ENCODE measurements at places on chromosomes 4 and X.

DNA sequence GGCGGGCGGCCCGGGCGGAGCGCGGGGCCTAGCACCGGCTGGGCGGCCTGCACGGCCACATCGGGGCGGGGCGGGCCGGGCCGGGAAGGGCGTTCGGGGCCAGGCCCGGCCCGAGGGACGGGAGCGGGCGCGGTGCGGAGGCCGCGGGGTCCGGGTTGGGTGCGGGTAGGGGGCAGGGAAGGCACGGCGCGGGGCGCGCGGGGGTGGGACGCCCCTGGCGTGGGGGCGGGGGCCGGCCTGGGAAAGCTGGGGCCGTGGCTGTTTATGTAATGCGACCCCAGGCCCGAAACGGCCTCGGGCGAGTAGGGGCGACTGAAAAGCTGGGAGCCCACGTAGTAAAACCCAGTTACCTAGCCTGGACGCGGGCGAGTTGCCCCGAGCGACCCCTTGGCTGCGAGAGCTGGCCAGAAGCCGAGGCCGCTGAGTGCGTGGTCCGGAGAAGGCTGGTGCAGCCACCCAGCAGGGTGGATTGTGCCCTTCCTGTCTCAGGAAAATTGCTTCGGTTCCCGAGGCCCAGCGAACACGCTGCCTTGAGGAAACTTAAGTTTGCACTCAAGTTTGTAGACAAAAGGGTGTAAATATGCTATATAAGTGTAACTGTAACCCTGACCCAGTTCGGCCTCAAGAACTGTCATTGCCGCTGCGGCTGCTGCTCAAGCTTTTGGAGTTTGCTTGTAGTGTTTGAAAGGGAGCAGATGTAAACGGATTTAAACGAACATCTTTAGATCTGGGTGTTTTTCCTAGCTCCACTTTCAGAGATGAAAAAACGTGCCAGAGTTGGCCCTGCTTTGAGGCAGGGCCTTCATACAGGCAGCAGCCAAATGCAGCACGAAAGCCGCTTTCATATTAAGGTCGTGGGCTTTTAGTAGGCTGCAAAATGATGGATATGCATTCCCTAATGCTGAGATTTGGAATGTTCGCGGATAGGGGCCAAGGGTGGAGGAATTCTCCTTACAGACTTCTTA lies 674 bp downstream of the SEC24B start:
- DNase-seq = peak; percentile 44

- no peak for DNase-seq
Measured at GRCh38 chr4:120801137-120801758, 121.3 kb downstream of the PRDM5 start.

DNA sequence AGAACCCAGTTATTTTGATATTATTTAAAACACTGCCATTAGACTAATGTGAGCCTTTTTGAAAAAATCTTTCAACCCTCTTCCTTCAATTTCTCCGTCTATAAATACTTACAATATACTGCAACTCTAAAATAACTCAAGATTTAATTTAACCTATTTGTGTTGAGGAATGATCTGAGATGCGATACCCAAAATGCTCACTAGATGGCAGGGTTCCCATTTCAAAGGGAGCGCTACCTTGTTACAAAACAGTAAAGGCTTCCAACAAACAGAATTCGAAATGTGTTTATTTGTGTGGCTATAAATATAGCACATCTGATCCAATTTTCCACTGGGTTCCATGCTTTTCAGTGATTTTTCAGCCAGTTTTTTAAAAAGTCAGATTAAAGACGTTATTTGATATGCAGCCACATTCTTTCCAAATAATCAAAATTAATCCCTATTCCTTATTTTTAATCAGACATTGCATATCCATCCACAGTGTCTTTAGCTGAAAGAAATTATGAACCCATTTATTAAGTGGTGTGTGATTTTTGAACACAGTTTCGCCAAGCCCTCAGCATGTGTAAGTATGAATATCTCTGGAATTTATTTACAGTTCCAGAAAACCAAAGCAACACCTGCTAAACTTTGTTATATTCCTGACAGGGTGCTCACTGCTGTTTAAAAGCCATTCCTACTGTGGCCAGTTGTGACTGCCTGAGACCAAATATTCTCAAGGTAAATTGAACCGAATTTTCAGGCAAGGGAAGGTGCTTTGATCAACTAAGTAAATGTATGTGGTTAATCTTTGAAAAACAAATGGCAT lies 668.0 kb upstream of the LCORL start:
- no peak for DNase-seq

- no peak for DNase-seq
Measured at GRCh38 chrX:144334577-144334976, 450.7 kb downstream of the UBE2NL start.

DNA sequence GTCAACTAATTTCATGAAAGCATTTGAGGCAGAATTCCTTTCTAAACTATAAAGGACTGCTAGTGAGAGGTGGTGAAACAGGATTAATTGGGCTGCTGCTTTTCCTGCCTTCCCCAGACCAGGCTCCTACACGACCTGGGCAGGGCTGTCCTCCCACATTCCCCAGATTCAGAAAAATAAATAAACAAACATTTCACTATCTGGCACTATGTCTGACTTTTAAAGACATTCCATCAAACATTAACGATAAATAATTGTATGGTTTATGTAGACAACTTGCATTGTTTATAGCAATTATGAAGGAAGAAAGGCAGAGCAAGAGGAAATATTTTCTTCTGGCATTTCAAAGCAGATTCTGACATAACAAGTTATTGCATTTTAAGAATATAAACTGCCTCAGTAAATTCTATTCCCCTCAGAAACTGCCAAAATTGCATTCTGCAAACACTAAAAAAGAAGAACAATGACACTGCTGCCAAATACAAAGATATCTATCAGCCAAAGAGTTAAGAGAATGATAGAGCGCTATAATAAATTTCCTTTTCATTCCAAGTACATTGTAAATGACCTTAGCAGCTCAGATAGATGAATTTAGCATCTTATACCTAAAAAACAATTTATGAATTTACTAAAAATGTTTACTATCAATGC lies 214.7 kb upstream of the INTU start:
- no peak for DNase-seq

DNA sequence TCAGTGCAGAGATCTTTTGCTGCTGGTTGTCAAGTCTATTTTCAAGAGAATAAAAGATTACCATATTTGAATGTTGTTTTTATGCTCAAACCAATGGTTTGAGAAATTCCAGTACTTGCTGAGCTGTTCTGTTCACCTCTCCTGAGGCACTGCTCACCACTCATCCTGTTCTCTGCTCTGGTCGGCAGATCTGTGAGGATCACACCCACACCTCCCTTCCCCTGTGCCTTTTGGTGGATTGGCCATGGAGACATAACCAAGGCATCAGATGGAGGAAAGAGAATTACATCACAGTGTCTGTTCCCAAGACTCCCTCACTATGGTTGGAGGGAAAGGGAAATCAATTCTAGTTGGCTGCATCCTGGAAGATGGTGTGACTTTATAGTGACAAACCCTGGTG lies 391.6 kb downstream of the ARHGAP24 start:
- DNase-seq = no peak
